ENCODE measurements at places on chromosomes 13 and 19.

- no peak for DNase-seq
Measured at GRCh38 chr13:23654111-23655110, 84.2 kb downstream of the TNFRSF19 start.

DNA sequence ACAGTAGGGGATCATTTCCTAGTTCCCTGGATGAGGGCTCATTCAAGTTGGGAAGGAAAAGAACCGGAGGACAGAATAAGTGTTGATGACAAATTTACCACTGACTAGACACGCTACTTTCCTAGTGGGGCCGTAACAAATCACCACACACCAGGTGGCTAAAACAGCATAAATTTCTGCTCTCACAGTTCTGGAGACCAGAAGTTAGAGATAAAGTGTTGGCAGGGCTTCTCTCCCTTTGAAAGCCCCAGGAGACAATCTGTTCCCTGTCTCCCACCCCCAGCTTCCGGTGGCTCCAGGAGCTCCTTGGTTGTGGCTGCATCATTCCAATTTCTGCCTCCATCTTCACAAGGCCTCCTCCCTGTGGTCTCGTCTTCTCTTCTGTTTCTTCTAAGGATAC, 65.4 kb upstream of the ARGLU1 start:
- no peak for DNase-seq

DNA sequence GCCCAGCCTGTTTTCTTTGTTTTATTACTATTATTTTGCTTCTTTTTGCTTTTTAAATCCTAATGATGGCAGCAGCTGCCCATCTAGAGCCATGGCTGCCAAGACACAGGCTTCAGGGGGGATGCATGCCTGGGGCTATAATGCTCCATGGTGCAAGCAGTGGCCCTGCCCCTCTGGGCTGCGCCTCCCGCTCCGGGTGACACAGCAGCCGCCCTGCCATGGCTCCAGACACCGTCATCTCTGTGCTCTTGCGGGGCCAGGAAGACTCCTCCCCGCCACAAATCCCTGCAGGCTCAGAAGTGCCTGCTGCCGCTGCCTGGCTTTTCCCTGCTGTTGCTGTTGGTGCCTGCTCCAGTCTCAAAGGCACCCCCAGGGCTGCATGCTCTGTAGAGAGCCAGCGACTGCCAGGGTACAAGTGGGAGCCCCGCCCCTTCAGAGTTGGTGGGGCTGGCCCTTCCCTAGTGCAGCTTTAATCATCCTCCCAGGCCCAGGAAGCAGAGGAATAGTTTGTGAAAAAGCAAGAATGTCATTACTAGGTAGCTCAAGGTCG, 581.5 kb downstream of the FGF9 start:
- no peak for DNase-seq

DNA sequence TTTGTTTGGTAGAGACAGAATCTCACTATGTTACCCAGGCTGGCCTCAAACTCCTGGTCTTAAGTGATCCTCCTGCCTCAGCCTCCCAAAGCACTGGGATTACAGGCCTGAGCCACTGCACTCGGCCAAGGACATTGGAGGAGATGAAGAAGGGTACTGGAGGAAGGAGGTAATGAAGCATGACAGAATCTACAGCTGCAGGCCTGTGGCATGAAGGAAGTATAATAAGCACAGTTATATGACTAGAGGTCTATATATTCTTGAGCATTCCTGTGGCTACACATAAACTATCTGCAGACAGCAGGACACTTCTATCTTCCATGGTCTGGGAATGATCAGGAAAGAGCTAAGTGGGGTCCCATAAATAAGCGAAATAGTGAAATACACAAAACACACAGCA, 18.2 kb downstream of the ZNF565 start:
- no peak for DNase-seq

DNA sequence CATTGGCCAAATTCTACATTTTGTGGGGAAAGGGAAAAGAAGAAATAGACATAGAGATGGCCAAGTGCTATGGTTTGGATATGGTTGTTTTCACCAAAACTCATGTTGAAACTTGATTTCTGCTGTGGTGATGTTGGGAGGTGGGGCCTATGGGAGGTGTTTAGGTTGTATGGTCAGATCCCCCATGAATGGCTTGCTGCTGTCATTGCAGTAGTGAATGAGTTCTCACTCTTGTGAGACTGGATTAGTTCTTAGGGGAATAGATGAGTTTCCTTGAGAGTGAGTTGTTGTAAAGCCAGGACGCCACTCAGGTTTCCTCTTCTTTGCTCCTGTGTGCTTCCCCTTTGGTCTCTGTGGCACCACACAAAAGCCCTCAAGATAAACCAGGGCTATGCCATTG, 242.6 kb upstream of the RFC3 start:
- no peak for DNase-seq
